ENCODE measurements at places on chromosomes 5 and 9.
A peak's percentile ranks its signal among the peaks of the same experiment; 100 is the strongest.

- no peak for DNase-seq
These were observed 122.2 kb upstream of the GRAMD2B start for GRCh38 chr5:126301056-126301455.

- DNase-seq = no peak
These were observed 846.3 kb downstream of the TLE1 start for GRCh38 chr9:80843028-80843427.

DNA sequence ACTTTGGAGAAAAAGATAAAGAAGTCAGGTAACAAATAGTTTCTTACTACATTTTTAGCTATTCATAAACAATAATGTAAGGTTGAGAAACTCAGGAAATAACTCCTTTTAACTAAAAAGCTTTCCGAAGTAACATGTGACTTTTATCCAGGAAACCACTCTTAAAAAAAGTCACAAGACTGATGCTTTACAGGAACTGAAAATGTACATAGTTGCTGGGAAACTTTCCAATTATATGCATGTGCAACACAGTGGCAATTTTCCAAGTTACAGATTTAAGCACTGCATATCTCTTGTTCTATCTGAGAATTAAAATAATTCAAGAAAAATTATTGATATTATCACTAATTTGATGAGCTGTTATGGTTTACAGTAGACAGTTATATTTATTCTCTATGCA is 105.2 kb downstream of the CDH10 start:
- no peak for DNase-seq

- DNase-seq = no peak
These were observed 38.0 kb upstream of the OLFM1 start for GRCh38 chr9:135049460-135049859.

GRCh38 chr9:121239071-121239470 is 28.9 kb upstream of the GSN start:
- no peak for DNase-seq

GRCh38 chr5:141051521-141051866 is 320 bp downstream of the PCDHB1 start:
- no peak for DNase-seq

DNA sequence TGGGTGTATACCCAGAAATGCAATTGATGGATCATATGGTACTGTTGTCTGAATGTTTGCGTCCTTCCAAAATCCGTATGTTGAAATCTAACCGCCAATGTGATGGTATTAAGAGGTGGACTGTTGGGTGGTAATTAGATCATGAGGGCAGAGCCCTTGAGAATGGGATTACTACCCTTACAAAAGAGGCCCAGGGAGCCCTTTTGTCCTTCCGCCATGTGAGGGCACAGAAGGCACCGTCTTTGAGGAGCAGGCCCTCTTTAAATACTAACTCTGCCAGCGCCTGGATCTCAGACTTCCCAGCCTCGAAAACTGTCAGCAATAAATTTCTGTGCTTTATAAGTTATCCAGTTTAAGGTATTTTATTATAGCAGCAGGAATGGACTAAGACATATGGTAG is 156.0 kb upstream of the OTULINL start:
- DNase-seq = no peak

- no peak for DNase-seq
These were observed 111.2 kb downstream of the SH3TC2 start for GRCh38 chr5:148951612-148952011.

GRCh38 chr9:4020038-4020754 is 279.7 kb downstream of the GLIS3 start:
- no peak for DNase-seq

DNA sequence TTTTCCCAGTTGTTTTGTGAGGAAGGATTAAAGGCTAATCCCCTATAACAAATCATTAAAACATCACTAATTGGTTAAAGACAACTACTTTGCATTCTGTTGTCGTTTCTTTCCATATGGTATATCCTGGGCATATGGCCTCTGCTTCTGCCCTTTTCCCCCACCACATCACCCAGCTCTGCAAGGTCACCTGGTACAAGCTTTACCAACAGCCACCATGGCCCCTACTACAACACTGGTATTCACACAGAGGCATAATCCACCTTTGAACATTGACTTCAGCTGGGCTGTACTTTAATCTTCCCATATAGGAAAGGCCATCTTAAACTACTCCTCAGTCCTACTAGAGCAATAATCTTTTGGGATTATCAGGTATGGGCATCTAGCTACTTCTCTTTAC is 866.1 kb downstream of the TLE4 start:
- DNase-seq = no peak

GRCh38 chr5:38433160-38433861 is 123.1 kb downstream of the LIFR start:
- peak; percentile 68 for DNase-seq

DNA sequence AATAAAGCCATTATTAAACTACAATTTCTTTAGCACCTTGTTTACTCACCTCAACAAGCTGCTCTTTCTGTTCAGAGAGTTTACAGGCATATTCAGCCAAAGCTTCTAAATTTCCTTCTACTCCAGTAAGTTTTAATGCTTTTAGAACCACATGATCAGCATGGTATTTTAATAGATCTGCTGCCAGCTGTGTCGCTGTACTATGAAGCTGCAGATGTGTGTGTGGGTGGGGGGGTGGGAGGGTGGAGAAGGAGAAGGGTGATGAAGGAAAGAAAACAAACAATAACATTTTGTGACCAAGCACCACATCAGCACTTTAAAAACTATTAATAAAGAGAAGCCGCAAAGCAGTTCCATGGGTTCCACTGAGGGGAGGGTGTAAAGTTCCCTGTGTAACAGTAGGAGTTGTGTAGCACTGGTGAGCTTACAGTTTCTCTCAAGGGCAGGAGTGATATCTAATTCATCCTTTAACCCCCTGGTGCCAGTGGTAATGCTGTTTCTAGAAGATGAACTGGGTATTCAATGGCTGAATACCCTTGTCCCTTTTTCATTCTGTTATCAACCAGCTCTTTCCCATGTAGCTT is 38.5 kb downstream of the ABITRAM start:
- DNase-seq = no peak

GRCh38 chr5:6711409-6712141 is 1.7 kb upstream of the TENT4A start:
- DNase-seq = no peak

DNA sequence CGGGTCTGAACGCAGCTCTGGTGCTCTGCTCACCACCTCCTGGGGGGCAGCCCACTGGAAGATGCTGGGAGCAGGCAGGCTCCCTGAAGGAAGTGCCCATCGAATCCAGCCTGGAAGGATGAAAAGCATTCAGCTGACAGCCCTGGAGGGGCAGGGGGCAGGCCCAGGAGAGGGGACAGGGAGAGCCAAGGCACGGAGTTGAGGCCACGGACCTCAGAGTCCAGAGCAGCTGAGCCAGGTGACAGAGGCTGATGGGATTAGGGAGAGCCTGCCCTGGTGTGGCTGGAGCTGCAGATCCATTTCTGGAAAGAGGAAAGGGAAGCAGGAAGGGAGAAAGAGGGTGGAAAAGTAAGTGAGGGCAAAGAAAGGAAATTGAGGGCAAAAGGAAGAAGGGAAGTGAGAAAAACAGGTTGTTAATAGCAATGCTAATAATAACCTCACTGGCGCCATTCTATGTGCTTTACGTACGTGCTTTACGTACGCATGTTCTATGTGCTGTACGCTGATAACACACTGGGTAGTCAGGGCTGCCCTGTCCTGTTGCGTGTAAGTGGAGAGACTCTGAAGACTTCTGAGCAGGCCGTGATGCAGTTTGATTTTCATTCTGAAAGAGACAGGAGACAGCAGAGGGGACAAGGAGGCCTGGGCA is 52.6 kb downstream of the LMX1B start:
- no peak for DNase-seq

DNA sequence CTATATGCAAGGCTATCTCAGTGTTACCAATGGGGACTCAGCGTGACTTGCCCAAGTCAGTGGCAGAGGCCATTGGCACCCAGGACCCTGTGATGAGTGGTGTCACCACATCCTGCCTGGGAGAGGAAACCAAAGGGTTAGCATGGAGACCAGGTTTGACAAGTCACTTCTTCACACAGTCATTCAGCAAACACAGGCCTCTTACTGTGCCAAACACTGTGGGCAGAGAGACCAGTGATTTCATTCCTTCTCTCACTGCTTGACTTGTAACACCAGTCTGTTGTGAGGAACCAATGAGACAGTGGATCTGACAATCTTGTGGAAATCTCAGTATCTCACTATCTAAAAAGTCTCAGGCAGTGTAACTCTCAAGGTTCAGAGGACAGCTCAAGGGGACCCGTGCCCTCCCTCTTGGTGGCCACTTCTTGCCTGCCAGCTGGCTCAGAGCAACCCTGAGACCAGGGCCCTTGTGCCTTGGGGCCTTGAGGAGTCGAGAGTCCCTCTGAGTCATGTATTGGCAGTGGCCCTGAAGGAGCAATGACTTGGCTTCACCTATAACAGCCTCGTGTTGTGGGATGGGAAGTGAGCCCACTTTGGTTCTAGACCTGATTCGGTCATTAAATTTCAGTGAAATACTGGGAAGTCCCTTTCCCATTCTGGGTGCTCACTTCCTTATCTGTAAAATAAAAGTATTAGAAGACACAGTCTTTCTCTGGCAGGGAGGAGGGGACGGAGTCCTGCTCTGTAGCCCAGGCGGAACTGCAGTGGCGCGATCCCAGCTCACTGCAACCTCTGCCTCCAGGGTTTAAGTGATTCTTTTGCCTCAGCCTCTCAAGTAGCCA is 1.6 kb downstream of the FABP6 start:
- DNase-seq = no peak

- no peak for DNase-seq
These were observed 467.7 kb upstream of the ACO1 start for GRCh38 chr9:31916591-31917241.

GRCh38 chr5:146426305-146426704 is 20.8 kb upstream of the TCERG1 start:
- no peak for DNase-seq

- DNase-seq = no peak
These were observed 66.9 kb downstream of the FANCC start for GRCh38 chr9:95250462-95251221.

DNA sequence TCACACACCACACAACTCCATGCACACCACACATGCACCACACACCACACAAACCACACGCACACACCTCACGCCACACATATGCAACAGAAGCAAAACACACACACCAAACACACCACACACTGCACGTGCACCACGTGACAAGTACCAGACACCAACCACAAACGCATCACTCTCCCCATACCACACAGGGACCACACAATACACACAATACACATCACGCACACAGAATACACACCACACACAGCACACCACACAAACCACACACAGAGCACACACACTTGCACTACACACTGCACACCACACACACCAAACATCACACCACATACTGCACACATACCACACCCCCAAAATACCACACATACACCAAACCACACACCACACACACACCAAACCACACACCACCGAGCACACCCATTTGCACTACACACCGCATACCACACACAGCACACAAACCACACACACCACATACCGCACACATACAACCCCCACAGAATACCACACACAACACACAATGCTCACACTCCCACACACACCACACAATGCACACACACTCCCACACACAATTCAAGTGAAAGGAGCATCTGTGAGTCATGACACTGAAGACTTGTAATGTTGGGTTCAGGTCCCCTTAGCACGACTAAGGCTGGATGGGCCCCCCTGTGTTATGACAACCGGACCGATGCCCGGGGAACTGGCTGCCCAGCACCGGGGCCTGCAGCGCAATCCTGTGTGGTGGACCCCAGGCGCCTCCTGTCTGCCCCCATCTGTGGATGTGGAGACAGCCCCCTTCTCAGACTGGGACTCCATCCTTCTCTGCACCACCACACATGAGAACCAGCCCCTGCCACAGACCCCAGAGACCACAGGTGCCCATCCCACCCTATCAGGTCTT is 6.0 kb upstream of the ZDHHC11 start:
- DNase-seq = peak; percentile 7

- no peak for DNase-seq
These were observed 86.1 kb downstream of the ARL15 start for GRCh38 chr5:54224103-54224826.

GRCh38 chr5:57442080-57442839 is 40.4 kb downstream of the ACTBL2 start:
- no peak for DNase-seq

- DNase-seq = peak; percentile 77
These were observed 63.0 kb upstream of the CTSL start for GRCh38 chr9:87662808-87663528.

DNA sequence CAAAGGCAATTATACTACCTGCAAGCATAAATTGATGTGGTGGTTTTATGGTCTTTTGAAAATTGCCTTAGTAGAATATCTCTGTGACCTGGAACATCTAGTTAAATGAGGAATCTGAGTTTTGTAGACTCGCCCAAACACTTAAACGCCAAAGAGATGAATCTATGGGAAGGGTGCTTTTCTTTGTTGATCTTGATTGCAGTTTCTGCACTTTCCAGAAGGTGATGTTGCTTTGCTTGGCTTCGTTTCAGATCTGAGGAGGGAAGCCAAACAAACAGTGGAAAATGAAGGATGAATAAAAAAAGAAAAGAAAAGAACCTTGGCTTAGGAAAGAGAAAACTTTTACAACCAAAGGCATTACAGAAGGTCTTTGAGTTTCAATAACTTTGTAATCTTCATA is 1021.2 kb downstream of the NR2F1-AS1 start:
- DNase-seq = no peak

DNA sequence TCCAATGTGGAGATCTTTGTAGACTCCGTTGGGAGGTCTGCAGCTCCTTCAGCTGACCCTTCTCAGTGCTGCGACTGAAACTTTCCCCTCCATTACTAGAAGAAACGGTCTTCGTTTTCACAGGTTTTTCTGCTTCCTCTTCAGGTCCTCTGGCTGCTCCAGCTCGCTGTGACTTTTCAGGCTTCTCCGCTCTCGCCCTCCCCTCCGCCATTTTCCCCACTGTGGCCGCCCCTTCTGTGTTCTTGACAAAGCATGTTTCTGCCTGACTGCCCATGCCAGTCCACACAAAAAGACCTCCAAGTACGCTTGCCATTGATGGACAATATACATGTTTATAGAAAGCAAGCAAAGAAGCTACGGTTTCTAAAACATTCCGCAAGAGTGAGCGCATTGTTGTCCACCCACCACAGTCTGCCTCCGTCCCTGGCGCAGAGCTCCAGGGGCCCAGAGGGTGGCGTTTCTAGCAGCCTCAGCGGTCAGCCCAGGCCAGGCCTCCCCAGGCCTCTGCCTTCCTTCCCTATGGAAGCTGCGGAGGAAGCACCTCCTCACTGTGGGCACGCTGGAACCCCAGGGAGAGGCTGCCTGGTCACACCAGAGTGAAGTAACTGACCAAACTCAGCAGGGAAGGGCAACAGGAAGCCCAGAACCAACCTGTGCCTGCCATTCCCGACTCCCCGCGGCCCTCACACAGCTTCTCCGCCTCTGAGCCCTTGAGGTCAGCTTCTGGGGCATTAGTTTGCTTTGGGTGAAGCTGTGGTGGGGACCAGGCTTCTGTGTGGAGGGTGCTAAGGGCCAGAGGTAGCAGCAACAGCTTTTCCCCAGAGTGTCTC is 19.9 kb upstream of the S1PR3 start:
- DNase-seq = no peak

DNA sequence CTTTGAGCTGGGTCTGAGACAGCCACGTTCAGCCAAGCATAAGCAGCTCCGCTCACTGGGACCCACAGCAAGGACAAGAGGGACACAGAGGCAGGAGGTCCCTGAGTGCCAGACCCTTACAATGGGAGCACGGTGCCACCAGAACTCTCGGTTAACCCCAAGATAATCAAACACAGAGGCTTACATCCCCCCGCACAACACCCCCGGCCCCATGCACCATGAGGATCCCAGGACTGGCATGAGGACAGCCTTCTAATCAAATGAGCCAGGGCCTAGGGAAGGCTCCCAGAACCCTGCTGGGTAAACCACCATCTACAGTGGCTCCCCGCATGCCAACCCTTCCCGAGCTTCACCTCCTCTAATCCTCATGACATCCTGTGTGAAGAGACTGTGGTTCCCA is 7.4 kb downstream of the GFPT2 start:
- DNase-seq = no peak

GRCh38 chr9:107894572-107895261 is 405.1 kb upstream of the KLF4 start:
- DNase-seq = peak; percentile 19
